ENCODE measurements at places on chromosomes 13 and 19. TPM values are rescaled to one million over a fixed set of nuclear protein-coding genes. Genes with fewer than 3 reads are reported as not detected.

DNA sequence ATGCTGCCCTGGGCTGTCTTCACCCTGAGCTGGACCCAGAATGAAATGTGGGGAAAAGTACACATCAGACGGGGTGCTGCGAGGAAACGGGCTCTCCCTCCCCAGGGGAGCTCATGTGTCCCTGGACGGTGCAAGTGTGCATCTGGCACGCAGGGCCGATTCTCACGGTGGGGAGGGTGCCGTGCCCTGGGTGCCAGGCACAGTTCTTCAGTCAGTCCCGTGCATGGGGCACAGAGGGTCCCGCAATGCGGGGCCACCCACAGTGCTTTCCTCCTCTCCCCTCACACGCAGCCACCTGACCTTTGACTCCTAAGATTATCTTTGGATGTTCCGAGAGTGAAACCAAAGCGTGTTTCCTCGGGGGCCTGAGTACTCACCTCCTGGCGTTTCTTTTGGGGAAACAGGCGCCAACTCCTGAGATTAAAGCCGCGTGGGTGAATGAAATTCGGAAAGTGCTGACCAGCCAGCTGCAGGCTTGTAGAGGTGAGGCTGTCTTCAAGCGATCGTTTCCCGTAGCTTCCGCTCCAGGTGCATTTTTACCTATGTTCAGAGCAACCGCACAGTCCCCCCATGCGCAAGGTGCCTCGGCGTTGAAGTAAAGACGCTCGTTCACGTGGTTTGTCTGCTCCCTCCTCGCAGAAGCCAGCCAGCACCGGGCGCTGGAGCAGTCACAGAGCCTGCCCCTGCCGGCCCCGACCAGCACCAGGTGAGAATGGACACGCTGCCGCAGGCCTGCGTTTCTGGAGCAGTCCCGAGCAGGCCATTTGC is 17.5 kb upstream of the F7 start:
- no peaks in the 10 kb centered on the region for H3K4me1 ChIP-seq
- no peak overlapping the region for H3K27ac ChIP-seq
- no peak for DNase-seq
- H3K27me3 ChIP-seq, result peaks cover 11% of the 10 kb centered on the region
- no peaks in the 10 kb centered on the region for H3K36me3 ChIP-seq

DNA sequence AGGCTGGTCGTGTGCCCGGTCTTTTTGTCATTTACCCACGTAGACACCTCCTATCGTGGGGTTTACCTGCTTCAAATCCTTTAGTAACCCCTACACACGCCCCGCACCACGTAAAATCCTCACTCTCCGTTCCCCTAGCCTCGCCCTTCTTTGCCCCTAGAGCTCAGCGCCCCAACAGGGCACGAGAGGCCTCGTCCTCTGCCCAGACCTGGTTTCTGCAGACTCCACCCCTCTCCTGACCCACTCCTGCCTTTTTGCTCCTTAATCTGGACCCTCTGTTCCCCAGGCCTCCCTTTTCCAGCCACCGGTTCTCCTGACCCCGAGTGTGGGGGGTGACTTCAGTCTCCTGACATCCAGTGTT is 412 bp downstream of the ZNF528 start:
- H3K4me1 ChIP-seq, result peaks cover 6% of the 10 kb centered on the region
- H3K27ac ChIP-seq, result peak overlapping the region; percentile 94
- H3K27me3 ChIP-seq, result no peaks in the 10 kb centered on the region
- peak overlapping the region; percentile 76 for H3K4me3 ChIP-seq

DNA sequence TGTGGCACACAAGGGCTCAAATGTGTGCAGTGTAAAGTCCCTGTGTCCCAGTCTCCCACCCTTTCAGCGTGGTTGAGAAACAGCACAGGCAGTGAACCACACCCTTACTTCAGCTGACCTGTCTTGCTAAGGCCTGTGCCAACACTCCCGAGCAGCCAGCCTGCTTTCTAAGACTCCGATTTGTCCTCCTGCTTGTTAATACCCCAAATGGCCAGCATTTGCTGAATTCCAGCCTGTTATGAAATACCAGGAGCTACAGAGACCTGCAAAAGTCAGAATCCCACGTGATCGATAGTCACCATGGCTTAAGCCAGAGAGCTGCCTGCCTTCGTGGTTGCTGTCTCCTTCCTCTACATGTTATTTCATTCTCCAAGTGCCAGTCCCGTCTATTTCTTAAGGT is 200.5 kb downstream of the FGF9 start:
- H3K4me1 ChIP-seq, result peaks cover 8% of the 10 kb centered on the region
- H3K27me3 ChIP-seq, result no peaks in the 10 kb centered on the region
- no peak for DNase-seq
- H3K4me3 ChIP-seq, result no peak overlapping the region

DNA sequence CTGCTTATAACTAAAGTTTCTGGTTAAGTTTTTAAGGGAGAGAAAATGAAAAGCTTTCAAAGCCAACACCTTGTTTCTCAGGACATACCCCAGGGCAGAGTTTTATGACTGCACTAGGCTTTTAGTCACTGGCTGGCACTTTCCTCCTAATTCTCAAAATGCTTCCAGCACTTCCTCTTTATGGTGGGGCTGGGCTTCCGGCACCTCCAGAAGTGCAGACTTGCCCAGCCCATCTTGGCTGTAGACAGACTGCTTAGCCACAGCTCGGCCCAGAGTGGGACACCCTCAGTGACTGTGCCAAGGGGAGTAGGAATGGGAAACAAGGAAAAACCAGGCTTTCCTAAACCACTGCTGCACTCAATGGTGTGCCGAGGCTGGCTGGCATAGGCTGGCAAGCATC is 23.2 kb upstream of the GTF3A start:
- no peak overlapping the region for H3K4me3 ChIP-seq
- DNase-seq, result peak; percentile 14
- no peak overlapping the region for H3K27ac ChIP-seq
- no peaks in the 10 kb centered on the region for H3K36me3 ChIP-seq
- H3K27me3 ChIP-seq, result no peaks in the 10 kb centered on the region
- no peaks in the 10 kb centered on the region for H3K4me1 ChIP-seq

ZSCAN4 gene
- not detected for total RNA-seq

Measured in MCF 10A (cell line).